ENCODE measurements at places on chromosomes 2 and 18.
A peak's percentile ranks its signal among the peaks of the same experiment; 100 is the strongest.

DNA sequence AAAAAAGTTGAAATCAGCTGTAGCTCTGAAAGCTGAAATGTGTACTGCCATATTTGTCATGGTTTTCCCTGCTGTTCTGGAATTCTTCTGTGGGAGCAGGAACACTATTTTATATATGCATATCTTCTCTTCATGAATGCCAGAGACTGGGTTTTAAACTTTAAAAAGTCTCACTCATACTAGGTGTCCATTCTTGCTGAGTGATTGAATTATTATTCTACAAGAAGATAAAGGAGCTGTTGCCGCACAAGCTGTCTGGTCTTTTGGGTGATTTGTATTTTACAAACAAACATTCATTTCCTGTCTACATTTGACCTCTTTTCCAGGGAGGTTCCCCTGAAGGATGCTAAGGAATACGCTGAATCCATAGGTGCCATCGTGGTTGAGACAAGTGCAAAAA lies 40.5 kb upstream of the TXNDC2 start:
- no peak for DNase-seq

DNA sequence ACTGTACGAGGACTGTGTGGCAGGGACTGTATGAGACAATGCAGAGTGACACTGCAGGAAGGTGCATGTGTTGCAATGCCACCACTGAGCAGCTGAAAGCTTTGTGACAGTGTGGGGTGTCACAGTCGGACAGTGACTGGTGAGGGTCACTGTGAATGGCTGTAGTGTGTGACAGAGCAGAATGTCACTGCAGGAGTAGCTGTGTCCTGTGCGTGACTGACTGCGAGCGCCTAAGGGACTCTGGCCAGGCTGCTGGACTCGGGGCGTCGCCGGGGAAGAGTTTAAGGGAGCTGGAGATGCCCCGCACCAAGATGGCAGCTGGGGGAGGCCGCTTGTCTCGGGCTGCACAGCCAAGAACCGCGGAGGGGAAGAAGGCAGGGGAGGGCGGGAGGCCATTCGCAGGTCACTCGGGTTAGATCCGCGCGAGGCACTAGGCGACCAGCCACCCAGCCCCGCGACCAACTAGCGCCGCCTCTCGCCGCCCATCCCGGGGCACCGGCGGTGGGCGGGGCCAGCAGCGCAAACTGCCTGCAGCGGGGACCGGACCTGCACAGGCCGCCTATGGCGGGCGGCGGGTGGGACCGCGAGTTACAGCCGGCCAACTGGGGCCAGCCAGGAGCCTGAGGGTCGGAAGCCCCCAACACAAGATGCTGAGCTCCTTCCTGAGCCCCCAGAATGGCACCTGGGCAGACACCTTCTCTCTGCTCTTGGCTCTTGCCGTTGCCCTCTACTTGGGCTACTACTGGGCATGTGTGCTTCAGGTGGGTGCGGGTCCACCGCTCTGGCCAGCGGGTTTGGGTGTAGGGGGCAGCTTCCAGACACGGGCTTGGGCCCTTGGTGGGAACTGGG lies at the start of gene ABHD1:
TSS of gene ABHD1 (plus strand) at position 514 of the 849 bp plus-strand sequence. CDS start at position 648, 134 bp downstream.
- DNase-seq: peak; percentile 79

DNA sequence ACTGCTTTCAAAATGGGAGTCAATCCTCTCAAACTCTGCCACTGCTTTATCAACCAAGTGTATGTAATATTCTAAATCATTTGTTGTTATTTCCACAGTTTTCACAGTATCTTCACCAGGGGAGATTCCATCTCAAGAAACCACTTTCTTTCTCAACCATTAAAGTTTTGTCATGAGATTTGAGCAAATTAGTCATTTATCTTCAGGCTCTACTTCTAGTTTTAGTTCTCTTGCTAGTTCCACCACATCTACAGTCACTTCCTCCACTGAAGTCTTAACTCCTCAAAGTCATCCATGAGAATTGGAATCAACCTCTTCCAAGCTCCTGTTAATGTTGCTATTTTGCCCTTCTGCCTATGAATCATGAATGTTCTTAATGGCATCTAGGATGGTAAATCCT lies 545.8 kb downstream of the ARHGAP15 start:
- no peak for DNase-seq

GRCh38 chr2:201854221-201854801 lies 48.0 kb downstream of the CDK15 start:
- DNase-seq: no peak

All from activated T-cell treated with anti-CD3 and anti-CD28 coated beads, Interleukin-2, amount 50 U/mL, for 48 hours (primary cell).